Central memory CD8-positive, alpha-beta T cell (primary cell): ENCODE measurements at places on chromosomes 1 and 21.

DNA sequence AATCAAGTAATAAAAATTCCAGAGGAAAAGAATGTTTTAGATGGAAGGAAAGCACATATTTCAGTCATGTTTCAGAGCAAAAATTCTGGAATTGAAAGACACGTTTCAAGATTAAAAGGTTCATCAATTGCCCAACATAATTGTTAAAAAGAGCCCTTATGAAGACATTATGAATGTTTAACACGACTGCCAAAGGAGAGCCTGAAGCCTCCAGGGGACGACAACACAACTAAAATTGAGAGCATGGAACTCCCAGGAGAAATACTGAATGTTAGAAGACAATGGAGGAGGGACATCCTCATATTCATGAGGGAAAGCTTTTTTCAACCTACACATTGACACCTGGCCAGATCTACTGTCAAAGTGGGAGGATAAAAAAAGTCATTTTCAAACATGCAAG lies 16.0 kb downstream of the OR2T11 start:
- no peaks in the 10 kb centered on the region for H3K4me1 ChIP-seq
- no peak for DNase-seq
- H3K4me3 ChIP-seq, result no peak overlapping the region

GRCh38 chr1:176033881-176034280 lies 173.2 kb downstream of the COP1 start:
- no peak overlapping the region for H3K27ac ChIP-seq
- H3K27me3 ChIP-seq, result no peaks in the 10 kb centered on the region
- no peak overlapping the region for H3K4me3 ChIP-seq
- H3K36me3 ChIP-seq, result peaks cover 32% of the 10 kb centered on the region
- H3K4me1 ChIP-seq, result peaks cover 6% of the 10 kb centered on the region

DNA sequence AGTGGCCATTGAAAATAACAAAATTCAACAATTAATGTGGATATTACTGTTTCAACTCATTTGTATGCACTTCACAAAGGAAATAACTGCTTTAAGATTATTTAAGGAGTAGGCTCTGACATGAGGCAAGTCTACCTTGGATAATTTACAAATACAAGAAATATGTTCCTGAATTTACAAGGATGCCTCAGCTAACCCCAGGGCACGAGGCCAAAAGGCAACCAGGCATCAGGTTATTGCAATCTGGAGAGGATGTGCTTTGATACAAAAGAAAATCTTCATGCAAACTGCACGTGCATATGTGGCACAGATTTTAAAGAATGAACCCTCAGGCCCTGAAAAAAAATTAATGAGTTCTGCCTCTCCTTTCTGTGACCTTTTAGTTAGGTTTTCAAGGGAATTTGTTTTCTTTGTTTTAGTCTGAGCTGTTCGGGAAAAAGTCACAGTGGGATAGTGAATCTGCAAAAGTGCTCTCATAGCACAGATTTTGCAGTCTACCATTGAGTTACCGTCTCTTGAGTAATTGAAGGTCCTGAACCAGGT lies 1304.2 kb upstream of the ADGRL4 start:
- DNase-seq, result no peak
- H3K27me3 ChIP-seq, result no peaks in the 10 kb centered on the region
- no peak overlapping the region for H3K4me3 ChIP-seq
- H3K36me3 ChIP-seq, result no peaks in the 10 kb centered on the region
- H3K4me1 ChIP-seq, result no peaks in the 10 kb centered on the region
- H3K27ac ChIP-seq, result no peak overlapping the region

DNA sequence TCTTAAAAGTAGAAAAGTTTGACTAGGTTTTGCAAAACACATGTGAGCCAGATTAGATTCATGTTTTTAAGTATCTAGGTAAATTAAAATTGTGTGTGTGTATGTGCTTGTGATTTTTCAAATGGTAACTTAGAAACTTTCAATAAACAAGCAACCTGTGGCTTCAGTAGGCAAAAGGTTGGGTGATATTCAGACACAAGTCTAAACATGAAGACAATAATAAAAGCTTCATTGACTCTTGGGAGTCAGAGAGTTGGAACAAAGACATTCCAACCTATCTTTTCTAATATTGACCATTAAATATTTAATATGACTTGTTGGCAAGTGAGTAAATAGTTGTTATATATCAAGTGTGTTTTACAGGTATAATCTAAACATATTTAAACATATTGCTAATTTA lies 1049.6 kb upstream of the ADGRL4 start:
- H3K4me3 ChIP-seq, result no peak overlapping the region
- no peaks in the 10 kb centered on the region for H3K36me3 ChIP-seq
- DNase-seq, result no peak
- no peak overlapping the region for H3K27ac ChIP-seq
- H3K4me1 ChIP-seq, result no peaks in the 10 kb centered on the region
